ENCODE measurements at places on chromosomes 1 and 21.

DNA sequence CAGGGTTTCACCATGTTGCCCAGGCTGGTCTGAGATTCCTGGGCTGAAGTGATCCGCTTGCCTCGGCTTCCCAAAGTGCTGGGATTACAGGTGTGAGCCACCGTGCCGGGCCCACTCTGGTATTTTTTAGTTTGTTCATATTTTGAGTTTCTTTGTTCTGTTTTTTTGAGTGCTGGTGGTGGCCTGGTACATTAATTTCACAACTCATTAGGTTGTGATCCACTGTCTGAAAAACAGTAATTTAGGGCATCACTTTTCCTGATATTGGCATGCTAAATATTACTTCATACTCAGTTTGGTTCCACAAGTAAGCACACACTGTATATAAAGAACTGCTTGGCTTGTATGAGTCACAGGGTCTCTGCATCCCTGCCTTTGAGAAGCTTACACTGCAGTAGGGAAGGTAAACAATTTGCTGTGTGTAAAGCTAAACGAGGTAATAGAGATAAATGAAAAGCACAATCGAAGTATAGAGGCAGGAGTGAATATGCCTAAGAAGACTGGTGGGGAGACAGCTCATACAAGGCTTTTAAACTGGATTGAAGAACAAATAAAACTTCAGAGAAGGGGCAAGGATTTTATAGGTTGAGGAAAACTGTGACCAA, 7.7 kb downstream of the SNX27 start:
- no peak for DNase-seq

- DNase-seq, result no peak
These were observed 60.6 kb upstream of the C1orf21 start for GRCh38 chr1:184326278-184326677.

DNA sequence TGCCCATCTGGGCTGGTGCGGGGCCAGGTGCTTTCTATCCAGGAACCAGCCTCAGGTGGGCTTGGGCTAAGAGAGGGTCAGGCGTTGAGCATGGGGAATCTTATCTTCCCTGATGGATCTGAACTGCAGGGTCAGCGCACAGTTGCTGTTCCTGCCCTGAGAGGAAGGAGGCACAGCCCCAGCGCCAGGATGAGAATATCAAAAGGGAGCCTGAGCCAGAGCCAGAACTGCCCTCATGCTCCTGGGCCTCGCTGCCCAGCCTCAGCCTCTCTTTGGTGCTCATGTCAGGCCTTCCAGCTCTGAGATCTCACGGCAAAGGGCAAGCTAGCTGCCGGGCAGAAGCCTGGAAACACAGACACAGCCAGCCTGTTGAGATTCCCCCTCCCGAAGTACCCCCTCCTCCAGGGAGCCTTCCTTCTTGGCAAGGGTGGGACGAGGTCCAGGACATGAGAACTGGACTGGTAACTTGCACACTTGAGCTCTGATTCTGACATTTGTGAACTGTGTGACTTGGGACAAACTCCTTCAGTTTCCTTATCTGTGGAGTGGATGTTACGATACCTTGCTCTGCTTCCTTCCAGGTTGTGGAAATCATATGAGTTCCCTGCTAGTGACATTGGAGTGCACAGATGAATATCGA, 1.2 kb upstream of the LAD1 start:
- DNase-seq, result no peak

- DNase-seq, result no peak
These were observed 3.6 kb upstream of the INAVA start for GRCh38 chr1:200890818-200891773.

DNA sequence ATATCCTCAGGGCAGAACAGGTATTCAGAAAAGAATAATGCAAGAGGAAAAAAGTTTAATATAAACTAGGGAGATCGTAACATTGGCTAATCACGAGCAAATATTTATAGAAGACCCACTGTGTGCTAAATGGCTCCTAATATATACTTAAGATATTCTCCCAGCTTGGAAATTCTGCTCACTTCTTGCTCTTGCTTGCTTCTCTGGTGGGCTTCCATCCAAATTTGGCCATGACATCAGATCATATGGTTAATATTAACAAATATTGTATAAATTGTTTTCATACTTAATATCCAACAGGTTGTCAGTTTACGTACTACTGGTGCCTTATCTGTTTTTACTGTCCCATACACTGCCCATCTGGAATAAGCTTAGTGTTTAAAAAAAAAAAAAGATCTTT, 1.1 kb downstream of the COX20 start:
- no peak for DNase-seq

DNA sequence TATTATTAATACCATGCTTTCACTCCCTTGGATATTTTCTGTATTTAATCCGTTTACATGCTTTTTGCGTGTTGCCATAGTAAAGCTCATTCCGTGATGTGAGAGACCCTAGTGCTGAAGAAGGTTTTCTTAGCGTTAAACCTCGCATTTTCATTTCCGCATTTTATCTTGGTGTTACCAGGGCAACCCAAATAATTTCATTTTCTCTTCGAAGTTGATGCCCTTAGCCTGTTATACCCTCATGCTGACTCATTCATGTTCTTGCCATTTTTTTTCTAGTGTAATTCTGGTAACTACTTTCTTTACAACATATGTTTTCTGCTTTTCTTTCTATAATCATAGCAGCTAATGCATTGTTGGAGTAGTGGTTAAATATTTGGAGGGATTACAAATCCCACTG, 37.2 kb downstream of the LRRC8C start:
- DNase-seq, result no peak

- DNase-seq, result no peak
These were observed 28.1 kb upstream of the PM20D1 start for GRCh38 chr1:205878026-205878425.

GRCh38 chr1:230807561-230808280, 60.5 kb downstream of the CAPN9 start:
- no peak for DNase-seq

DNA sequence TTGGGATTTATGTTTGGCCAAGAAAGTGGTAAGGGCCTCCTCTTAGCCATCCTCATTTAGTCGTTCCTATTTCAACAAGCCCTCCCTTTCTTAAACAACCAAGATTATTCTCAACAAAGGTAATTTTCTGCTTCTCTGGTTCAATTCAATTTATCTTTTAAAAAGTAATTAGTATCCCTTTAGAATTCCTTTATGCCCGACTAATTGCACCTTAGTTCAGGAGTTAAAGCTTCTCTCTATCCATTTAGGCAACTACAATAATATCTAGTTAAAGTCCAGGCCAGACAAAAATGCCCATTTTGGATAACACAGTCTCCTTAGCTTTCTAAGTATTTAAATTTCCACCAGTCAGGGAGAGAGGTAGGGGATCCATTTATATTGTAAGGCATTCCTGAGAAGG, 136.7 kb upstream of the MAGI3 start:
- no peak for DNase-seq

GRCh38 chr1:15504436-15504835, 19.6 kb downstream of the CASP9 start:
- no peak for DNase-seq

DNA sequence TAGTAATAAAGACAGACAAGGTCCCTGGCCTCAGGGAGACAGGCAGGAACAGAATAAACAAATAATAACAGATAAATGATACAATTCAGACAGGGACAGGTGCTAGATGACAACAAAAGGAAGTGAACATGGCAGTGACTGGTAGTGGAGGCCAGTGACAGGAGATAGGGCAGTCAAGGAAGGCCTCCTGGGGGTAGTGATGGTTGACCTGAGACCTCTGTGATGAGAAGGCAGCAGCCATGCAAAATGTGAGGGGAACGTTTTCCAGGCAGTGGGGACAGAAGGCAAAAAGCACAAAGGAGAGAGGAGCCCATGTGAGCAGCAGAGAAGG, 18.5 kb downstream of the OPTC start:
- no peak for DNase-seq

GRCh38 chr1:153261281-153262069, 2.0 kb downstream of the LORICRIN start:
- DNase-seq, result no peak

DNA sequence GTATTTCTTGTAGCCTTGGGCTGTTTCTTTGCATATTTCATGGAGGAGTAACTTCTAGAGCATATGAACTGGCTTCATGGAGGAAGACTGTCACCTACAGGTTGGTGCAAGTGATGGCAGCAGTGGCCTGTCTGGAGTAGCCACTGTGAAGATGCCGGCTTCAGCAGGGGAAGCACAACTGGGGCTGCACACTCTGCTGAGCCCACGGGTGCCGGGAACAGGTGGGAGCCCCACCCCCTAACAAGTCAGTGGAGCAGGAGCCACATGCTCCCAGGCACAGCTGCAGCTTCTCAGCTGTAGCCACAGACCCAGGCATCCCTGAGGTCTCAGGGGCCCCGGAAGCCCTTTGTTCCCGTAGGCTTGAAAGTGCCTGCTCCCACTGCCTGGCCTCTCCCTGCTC, 43.2 kb upstream of the C1orf185 start:
- DNase-seq, result peak; percentile 24

- no peak for DNase-seq
These were observed 35.4 kb downstream of the SELL start for GRCh38 chr1:169676001-169676400.

DNA sequence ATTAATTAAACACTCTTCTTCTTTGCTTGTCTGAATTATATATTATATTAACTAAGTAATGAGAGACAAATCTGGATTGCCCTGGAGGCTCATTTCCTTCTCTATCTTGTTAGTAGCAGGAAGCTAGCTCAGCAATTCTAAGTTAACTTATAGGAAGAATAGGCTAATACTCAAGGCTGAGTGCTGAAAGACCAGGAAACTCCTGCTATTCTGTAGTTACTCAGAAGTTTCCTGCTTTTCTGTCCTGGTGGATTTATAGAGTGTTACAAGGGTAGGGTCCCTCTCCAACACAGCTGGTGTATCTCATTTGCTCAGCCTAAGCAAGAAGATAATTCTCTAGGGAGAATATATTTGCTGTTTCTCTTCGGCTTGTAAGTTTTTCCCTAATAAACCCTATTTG, 29.2 kb downstream of the HSPA13 start:
- no peak for DNase-seq

- peak; percentile 54 for DNase-seq
These were observed 829 bp downstream of the SPEN start for GRCh38 chr1:15848143-15848928.

GRCh38 chr1:184052194-184052559, 647 bp downstream of the TSEN15 start:
- no peak for DNase-seq

DNA sequence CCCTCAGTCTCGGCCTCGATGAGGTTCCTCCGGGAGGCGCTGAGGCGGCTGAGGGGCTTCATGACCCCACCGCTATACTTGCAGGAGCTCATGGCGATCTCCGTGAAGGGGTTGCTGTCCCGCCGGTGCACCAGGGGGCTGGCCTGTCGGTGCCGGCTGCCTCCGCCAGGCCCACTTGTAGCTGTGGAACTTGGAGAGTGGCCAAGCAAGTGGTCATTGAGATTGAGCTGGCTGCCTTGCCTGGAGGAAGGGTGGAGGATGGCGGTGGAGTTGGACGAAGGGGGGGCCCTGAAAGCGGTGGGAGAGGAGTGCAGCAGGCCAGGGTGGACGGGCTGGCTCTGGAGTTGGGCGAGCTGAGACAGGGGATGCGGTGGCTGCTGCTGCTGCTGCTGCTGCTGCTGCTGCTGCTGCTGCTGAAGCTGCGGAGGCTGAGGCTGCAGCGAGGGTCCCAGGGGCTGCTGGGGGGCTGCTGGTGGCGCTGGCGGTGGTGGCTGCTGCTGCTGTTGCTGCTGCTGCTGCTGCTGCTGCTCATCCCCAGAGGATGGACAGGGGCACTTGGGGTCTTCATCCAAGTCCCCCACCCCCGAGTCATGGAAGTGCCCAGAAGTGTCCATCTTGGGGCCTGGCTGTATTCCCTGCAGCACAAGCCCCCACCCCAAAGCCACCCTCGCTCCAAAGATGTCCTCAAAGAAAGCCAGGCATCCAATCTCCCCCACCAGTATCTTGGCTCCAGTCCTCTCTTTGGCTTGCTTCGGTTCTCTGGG, 548 bp downstream of the KCNN3 start:
- no peak for DNase-seq

DNA sequence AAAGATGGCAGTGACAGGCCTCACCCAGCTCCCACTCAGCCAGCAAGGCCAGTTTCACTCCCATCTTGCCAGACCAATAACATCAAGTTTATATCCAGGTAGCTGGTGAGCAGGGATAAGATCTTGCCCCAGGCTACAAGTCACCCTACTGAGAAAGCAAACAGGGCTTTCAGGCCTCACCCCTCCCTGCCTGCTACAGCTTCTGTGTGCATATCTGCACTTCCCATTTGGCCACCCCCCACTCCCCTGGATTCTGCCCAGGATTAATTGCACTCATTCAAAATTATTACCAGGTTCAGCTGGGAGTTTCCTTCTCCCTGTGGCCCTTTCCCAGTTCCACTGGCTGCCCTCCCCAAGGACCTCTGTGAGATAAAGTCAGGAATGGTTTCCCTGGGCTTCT, 352.1 kb downstream of the TBX15 start:
- DNase-seq, result no peak

- no peak for DNase-seq
These were observed 159.9 kb upstream of the NEGR1 start for GRCh38 chr1:72442262-72442661.

DNA sequence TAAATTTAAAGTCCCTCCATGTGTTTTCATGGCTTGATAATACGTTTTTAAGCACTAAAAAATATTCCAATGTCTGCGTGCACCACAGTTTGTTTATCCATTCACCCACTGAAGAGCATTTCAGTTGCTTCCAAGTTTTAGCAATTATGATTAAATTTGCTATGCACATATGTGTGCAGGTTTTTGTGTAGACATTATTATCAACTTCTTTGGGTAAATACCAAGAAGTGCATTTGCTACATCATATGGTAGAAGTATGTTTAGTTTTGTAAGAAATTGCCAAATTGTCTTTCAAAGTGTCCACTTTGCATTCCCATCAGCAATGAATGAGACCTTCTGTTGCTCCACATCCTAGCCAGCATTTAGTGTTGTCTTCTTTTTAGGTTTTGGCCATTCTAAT, 550.0 kb downstream of the BRINP3 start:
- no peak for DNase-seq

DNA sequence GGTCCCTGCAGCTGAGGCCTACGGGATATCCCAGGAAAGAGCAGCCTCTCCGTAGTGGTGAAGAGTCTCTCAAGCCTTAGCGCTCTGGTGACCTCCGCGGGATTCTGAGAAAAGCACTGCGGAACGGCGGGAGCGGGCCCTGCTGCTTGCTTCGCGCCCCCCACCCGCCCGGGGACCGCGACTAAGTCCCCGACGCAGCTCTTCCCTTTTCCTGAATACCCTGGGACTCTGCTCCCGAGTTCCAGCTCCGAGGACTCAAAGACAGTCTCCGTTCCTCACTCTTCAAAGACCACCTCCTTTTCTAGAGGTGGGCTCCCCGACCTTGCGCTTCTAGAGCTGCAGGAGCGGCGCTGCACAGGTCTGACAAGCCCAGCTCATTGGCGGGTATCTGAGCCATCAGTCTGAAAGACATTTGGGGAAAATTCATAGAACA, 3.6 kb upstream of the PRRX1 start:
- no peak for DNase-seq

GRCh38 chr1:35683012-35683411, 35.7 kb downstream of the C1orf216 start:
- no peak for DNase-seq

DNA sequence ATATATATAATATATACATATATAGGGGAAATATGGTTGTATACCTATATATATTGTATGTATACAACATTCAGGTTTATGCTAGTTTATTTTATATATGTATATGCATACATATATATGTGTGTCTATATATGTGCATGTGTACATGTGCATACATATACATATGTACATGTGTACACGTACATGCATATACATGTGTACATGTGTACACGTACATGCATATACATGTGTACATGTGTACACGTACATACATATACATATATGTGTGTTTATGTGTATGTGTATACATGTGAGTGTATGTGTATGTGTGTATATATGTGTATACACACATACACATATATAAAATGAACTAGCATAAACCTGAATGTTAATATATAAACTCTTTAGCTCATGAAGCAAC, 220.9 kb downstream of the FAF1 start:
- DNase-seq, result no peak

All from hematopoietic multipotent progenitor cell treated with erythropoietin and hydrocortisone succinate and interleukin-3 and kit ligand, for 15 days (in vitro differentiated cells).